ENCODE measurements at places on chromosomes 7 and 10.

DNA sequence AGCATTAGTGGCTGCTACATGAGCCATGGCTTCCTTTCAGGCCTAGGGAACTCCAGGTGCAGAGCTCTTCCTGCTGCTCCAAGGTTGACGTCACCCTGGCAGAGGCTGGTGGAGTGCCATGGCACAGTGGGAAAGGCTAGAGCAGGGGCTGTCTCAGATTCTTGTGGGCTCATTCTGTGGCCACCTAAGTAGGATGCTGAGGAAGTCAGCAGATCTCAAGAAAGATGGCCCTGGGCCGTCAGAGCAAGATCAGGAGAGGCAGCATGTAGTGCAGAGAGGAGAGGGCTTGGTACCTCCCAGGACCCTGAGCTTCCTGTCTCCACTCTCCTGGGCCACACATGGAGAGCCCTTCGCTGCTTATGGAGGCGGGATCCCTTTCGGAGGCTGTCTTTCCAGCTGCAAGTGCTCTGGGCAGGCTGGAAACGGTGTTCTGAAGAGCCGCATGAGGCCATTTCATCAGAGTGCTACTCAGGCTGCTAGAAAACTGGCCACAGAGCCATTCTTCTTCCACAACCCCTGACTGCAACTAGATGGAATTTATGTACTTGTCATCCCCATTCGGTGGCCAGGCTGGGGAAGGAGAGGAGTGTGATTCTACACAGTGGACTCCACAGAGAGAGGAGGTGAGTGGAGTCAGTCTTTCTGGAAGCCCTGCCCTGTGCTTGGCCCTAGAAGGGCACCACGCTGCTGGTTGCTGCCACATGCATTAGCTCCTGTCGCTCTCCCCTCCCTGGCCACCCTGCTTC lies 304.2 kb downstream of the RPS24 start:
- DNase-seq, result no peak

GRCh38 chr7:110507832-110508231 lies 583.1 kb upstream of the LRRN3 start:
- no peak for DNase-seq

GRCh38 chr10:68212721-68213352 lies 19.1 kb downstream of the ATOH7 start:
- DNase-seq, result no peak

DNA sequence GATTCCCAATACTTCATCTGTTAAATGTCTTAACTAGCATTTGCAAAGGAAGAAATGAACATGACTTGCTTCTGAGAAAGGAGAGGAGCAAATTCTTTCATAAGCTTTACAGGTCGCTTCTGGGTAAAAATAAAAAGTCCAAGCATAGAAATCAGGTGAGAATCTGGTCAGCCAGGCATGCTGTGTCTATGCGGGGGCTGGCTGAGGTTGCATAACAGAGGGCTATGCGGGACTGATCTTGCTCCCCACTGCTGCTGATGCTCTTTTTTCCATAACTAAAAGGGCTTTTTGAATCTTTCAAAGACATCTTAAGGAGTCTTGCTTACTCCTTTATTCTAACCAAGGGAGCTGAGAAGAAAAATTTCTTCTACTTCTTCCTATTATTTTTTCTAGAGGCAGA lies 92.7 kb upstream of the FGFR2 start:
- DNase-seq, result no peak

DNA sequence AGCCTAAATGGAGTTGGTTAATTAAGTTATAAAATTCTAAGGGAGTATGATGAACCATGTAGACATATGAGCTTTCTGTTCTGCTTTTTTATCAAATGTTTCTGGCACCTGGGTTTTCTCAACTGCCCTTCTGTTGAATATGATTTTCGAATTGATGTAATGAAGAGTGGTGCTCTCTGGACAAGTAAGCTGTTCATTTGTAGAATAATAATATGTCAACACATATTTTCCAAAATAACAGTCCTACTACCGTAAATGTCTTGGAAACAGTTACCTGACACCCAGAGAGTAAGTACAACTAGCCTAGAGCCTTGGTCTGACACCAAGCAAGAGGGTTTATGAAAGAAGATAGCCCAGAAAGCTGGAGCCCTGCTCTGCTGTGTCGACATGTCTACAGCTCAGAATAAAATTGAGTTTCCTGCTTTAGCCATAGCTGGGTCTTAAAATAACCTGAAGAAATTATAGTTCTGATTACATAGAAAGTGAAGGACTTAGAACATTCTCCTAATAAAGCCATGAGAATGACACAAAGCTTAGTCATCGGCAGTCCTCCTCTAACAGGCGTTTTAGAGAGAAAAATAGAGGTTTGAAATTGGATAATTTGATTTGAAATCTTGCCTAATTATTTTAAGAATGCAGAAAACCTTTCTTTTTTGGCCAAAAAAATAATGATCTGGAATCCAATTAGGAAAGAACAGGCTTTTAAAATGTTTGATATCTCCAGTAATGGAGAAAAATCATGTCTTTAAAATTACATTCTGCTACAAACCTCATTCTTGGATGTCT lies 25.1 kb downstream of the HDAC9 start:
- no peak for DNase-seq

- no peak for DNase-seq
Observed at GRCh38 chr7:121504482-121504881, 108.4 kb upstream of the FAM3C start.

DNA sequence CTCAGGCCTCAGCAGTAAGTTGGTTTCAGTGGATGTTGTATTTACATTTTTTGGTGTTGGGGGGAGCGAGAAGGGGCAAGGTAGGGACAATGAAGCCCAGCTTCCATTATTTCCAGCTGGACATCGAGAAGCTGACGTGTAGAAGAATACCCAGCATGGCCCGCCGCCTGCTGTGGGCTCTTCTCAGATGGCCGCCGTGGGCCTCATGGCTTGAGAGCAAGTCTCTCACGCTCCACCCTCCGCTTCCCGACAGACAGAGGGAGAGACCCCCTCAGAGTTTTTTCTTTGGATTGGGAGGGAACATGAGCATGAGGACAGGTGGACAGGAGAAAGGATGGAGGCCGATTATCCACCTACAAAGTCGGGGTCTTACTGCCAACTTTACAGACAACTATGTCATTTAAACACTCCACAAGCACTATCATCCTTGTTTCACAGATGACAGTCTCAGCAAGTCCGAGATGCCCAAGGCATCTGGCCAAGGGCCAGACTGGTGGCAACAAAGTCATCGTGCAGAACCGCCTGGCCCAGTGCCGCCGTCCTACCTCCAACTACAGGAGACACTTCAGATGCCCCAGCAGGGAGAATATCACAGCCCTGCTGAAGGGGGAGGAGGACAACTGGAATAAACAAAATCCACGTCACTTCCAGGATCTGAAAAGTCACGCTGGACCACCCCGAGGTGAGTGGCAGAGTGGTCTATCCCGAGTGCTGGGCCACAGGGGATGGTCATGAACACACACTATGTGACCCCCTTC lies 195.9 kb downstream of the DIP2C start:
- no peak for DNase-seq

DNA sequence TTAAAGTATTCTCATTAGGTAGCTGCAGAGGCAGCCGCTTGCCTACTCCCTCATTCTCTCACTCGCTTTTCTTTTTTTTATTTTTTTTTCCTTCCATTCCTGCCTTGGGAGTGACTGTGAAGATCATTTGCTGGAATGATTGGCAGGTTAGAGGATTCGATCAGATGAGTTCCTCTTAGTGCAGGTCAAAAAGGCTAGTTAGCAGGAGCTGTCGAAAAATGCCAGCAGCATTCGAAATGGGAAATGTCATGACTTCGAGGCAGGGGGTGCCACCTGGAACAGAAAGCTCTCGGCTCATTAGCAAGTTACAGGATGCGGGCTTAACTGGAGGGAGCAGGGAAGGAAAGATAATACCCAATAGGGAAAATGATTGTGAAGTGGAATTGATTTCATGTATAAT lies 137.5 kb upstream of the FZD1 start:
- DNase-seq, result no peak

DNA sequence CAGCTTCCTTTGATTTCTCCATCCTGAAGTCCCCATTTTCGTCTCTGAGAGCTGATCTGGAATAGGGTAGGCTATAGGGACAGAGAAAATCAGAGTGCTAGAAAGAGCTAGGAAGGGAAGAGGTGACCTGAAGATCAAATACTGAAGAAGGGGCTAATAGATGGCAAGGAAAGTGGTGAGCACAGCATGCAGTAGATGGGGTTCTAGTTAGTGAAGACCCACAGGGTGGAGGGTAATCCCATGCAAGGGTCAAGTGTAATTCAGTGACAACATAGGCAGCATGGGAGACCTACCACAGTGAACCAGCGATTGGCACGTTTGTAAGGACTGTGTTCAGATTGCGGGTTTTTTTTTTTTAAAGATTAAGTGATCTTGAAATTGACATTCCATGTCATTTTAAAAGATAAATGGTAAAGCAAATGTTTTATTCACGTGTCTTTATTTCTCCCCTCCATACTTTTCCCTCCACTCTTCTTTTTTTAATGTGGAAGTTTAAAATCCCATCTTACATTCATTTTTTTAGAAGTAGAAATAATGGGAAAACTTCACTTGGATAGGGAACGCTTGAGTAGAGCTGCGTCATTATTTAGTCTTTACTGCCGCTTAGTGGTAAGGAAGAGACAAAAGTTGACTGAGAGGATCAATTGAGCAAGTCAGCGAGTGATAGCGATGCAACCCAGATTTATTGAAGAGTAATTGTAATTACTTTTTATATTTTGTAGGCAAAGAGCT lies 21.0 kb upstream of the ABI1 start:
- peak; percentile 6 for DNase-seq

- no peak for DNase-seq
Observed at GRCh38 chr7:81632418-81632817, 137.4 kb downstream of the HGF start.

GRCh38 chr7:93856323-93856722 lies 34.2 kb downstream of the TFPI2 start:
- no peak for DNase-seq

DNA sequence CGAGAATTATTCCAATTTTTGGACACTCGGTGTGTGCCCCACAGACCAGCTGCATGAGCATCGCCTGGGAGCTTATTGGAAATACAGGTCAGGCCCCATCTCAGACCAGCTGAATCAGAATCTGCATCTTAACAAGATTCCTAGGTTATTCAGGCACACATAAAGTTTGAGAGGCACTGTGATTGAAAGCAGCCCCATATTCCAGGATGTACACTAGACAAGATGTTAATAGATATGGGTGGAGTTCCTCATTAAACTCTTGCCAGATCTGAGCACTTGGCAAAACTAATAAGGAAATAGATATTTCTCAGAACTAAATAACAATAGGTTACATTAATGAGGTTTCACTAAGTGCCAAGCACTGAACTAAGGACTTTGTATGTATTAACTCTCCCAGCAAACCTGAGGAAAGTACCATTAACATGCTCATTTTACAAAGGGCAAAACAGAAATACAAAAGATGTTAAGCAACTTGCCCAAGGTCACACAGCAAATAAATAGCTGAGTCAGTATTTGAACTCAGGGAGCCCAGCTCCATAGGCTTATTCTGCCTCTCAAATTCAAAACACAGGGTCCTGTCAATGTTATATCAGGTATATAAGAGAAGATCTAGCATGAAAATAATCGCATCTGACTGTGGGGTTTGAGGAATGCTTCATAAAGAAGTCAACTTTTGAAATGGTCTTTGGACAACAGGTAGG lies 29.9 kb downstream of the PPP1R3C start:
- DNase-seq, result no peak

DNA sequence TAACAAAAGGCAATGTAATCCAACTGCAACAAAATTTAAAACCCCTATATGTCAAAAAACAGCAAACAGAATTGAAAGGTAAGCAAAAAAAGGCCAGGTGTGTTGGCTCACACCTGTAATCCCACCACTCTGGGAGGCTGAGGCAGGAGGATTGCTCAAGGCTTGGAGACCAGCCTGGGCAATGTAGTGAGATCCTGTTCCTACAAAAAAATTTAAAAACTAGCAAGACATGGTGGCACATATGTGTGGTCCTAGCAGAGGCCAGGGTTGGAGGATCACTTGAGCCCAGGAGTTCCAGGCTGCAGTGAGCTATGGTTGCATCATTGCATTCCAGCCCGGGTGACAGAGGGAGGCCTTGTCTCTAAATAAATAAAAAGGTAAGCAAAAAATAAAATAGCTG lies 212.1 kb upstream of the KLF14 start:
- no peak for DNase-seq

GRCh38 chr7:77328669-77329068 lies 87.5 kb downstream of the GSAP start:
- no peak for DNase-seq

DNA sequence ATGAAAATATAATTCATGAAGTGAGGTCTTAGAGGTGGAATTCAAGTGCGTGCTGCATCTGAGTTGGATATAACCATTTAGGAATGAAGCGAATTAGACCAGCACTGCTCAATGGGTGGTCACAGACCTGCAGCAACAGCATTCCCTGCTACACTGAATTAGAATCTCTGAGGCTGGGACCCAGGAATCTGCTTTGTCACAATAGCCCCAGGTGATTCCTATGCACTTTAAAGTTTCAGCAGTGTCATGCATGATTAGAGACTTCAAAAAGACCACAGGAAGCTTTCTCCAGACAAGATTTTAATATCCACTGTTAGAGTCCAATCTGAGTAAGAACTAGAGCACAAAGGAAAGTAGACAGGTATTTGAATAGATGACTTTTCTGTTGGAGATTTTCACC lies 352.8 kb upstream of the VSTM2A start:
- DNase-seq, result no peak

DNA sequence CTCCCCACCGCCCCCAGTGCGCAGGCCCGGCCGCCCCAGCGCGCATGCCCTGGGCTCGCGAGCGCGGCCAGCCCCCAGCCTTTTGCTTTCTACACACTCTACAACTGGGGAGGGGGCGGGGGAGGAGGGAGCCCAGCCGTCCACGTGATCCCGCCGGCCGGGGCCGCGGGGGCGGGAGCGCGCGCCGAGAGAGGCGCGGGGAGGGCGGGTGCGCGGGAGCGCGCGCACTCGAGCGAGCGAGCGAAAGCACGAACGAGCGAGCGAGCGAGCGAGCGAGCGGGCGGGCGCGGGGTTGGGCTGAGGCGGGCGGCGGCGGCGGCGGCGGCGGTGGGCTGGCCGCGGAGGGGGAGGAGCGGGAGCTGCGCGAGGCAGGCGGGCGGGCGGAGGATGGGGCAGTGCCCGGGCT lies at the start of gene AUTS2:
TSS of gene AUTS2 (plus strand) at position 395 of the 406 bp plus-strand sequence. CDS start 1,179 bp downstream, outside the sequence.
- peak; percentile 52 for DNase-seq
